ENCODE measurements at places on chromosomes 6 and 20. TPM values are rescaled to one million over a fixed set of nuclear protein-coding genes. Genes with fewer than 3 reads are reported as not detected.

PPIL4 gene
- total RNA-seq, result 24.8 TPM

PRR18 gene
- 0.39 TPM for total RNA-seq

APOBEC2 gene
- not detected for total RNA-seq

LRRC73 gene
- total RNA-seq, result 1.4 TPM

SLC26A8 gene
- 0.80 TPM for total RNA-seq

PTCHD4 gene
- 1.6 TPM for total RNA-seq

GATA5 gene
- 2.3 TPM for total RNA-seq

CYP39A1 gene
- 1.3 TPM for total RNA-seq

PPP1R10 gene
- 85.5 TPM for total RNA-seq

All from WTC11 (cell line).